ENCODE measurements at places on chromosomes 7 and 10.

DNA sequence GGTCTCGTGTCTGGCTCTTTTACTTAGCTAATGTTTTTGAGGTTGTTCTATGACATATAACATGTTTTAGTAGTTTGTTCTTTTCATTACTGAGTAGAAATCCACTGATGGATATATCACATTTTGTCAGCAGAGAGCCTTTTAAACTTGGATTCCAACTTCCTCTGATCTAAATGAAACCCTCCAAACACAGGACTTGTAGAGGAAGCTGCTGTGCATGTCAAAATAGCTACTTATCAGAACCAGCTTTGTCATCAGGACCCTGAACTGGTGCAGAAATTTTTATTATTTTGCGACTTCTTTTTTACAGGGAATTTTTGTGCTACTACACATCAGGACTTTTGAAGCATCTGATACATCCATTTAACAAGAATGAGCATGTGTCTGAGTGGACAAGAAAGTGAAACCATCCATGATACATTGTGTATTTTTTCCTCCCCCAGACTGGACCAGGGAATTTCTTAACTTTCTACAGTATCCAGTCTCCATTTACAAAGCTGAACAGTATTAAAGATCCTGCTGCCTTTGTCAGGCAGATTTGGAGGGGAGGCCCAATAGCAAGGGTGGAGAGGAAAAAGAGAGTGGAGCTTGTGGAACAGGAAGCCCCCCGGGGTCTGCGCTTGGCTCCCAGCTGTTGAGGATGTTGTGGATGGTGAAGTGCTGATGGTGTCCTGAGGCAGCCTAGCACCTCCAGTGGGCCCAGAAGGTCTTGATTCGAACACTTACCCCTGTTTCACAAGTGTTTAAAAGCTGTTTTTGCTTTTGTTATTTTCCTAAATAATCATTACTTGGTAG is 29.3 kb upstream of the MTPAP start:
- DNase-seq, result no peak

GRCh38 chr10:11824376-11824775 is 1.2 kb downstream of the PROSER2 start:
- DNase-seq, result no peak

- no peak for DNase-seq
These were observed 1.9 kb downstream of the GJC3 start for GRCh38 chr7:99927536-99927935.

GRCh38 chr10:19908991-19909696 is 92.9 kb downstream of the PLXDC2 start:
- DNase-seq, result no peak

DNA sequence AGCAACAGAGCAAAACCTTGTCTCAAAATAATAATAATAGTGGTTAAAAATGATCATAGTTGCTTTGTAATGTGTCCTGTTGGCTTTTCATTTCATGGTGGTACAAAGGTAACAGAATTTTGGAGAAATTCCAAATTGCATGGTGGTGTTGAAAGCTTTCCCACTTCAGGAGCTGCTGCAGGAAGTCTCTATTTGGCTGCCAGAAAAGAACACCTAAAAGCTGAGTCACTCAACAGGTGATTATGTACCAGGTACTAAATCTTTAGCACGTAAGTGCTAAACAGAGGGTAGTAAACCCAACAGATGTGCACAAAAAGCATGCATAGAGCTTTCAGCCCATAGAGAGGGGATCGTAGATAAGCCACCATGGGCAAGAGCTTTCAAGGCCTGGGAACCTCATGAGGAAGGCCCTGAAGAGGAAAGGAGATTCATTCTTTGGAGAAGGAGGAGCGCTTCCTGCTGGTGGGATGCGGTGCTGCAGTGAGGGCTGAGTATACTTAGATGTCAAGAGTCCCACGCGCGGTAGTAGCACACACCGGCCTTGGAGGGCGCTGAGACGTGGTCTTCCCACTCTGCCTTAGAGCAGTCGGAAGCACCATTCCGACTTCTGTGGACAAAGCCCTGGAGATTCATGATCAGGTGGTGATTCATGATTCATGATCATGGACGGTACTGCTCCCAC is 118.7 kb downstream of the RALA start:
- DNase-seq, result peak; percentile 45

GRCh38 chr10:71093531-71093930 is 118.8 kb upstream of the UNC5B start:
- DNase-seq, result no peak

GRCh38 chr7:139811066-139811465 is 18.0 kb upstream of the TBXAS1 start:
- no peak for DNase-seq

- DNase-seq, result no peak
These were observed 79.5 kb upstream of the FAM20C start for GRCh38 chr7:112881-113280.

GRCh38 chr10:35372329-35372728 is 36.0 kb downstream of the CCNY start:
- no peak for DNase-seq

DNA sequence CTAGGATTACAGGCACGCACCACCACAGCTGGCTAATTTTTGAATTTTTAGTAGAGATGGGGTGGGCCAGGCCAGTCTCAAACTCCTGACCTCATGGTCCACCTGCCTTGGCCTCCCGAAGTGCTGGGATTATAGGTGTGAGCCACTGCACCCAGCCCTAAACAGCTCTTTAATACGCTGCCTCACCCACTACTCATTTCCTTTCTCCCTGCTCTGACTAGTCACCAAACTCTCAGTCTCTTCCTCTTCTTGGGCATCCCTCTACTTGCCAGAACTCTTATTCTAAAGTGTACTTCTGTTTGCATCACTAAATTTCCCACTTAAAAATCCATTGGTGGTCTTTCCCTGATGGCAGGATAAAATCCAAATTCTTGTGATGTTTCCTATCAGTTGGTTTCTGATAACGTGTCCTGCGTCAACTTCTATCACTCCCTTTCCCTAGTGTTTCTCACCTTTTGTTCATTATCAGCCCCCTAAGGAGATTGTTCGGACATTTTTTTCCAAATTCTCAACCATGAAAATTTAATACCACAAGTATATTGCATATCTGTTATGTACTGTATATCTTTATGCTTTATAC is 124.7 kb downstream of the CUBN start:
- no peak for DNase-seq

DNA sequence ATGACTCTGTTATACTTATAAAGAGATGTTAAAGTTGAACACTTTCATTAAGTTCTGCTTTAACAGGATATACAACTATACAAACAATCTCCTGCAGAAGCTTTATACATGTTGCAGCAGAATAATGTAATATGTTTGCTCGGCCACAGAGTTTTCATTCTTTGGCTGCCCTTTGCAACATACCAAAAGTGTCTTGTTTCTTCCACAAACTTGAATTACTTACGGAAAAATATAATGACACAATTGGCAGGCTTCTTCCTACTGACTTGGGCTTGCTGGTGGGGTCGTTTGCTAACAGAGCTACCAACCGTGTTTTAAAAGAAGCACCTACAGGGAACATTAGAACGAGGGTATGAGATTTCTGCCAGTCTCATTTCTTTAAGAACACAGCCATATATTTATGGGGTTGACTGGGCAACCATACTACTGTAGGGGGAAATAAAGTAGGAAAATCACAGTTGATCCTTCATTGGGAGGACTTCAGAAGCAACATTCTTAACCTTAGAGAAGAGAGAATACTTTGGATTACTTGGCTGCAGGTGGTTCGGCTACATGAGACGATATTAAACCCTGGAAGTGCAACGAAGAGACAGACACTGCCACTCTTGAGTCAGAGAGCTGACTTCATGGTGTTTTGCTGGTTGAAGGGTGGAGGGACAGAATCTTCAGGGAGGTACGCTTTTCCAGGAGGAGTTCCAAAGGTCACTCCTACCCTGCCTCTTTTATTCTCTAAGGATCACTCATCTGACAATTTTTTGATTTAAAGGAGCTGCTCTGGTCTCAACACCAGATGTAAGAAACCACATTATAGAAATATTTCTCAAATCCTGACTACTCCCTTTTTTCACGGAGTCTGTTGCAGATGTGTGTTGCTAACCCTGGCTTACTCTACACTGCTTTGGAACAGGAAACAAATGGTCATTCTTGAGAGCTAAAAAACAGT is 123.9 kb downstream of the SEMA3C start:
- DNase-seq, result no peak

DNA sequence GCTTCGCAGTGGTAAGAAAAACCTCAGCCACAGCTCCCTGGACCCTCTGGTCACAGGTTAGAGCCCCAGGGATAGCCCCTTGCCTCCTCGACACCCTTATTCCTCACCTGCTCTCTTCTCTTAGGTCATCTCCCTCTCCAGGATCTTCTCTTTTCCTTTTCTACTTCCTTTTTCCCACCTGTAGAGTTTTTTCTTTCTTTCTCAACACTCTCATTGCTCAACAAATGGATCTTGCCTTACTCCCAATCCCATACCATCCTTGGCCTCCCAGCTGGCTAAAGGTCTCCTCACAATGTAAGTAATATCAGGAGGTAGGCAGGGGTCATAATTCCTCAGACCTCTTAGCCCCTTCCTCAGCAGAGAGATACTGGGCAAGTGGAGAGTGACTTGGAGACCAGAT is 17.2 kb downstream of the WNT8B start:
- DNase-seq, result no peak

GRCh38 chr10:32938554-32939061 is 19.4 kb downstream of the ITGB1 start:
- DNase-seq, result no peak

DNA sequence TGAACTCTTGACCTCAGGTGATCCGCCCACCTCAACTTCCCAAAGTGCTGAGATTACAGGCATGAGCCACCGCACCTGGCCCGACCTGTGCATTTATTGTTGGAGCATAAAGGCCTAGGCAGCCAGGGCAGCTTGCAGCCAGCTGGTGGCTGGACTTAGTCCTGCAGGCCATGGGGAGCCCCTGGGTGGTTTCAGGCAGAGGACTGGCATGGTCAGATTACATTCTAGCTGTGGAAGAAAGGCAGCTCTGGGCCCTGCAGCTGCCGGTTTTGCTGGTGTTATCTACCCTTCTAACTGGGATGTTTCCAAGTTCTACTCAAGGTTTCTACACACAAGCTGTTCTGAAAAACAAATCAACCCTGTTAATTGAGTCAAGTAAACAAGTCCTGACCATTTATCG is 22.7 kb upstream of the MKRN1 start:
- no peak for DNase-seq

- no peak for DNase-seq
These were observed 5.8 kb downstream of the UNC5B start for GRCh38 chr10:71218046-71218650.

GRCh38 chr7:108244110-108244509 is 113.9 kb upstream of the LAMB4 start:
- DNase-seq, result no peak

DNA sequence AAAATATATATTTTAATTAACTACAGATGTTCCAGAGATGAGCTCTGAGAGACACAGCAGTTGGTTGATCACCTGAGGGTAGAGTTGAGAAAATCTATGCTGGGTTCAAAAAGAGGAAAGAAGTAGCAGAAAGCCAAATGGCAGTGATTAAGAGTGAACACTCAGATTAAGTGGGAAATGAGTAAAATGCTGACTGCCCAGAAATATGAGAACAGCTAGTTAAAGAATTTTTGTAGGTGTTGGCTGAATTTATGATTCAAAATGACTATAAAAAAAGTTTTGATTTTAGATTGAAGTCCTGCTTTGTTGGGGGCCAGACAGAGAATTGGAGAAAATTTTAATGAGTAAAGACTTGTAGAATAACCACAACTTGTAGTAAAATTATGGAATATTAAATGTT is 9.8 kb downstream of the TCTN3 start:
- DNase-seq, result no peak

DNA sequence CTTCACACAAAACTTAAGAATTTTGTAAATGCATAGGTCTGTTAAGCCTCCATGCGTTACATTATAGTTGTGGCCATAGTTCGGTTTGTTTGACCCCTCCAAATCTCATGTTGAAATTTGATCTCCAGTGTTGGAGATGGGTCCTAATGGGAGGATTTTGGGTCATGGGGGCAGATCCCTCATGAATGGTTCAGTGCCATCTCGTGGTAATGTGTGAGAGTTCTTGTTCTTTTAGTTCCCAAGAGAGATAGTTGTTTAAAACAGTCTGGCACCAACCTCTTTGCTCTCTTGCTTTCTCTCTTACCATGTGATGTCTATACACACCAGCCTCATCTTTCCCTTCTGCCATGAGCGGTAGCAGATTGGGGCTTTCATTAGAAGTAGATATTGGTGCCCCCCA is 264.3 kb downstream of the TCF7L2 start:
- DNase-seq, result no peak

- no peak for DNase-seq
These were observed 136.4 kb upstream of the FGFR2 start for GRCh38 chr10:121734589-121735045.

DNA sequence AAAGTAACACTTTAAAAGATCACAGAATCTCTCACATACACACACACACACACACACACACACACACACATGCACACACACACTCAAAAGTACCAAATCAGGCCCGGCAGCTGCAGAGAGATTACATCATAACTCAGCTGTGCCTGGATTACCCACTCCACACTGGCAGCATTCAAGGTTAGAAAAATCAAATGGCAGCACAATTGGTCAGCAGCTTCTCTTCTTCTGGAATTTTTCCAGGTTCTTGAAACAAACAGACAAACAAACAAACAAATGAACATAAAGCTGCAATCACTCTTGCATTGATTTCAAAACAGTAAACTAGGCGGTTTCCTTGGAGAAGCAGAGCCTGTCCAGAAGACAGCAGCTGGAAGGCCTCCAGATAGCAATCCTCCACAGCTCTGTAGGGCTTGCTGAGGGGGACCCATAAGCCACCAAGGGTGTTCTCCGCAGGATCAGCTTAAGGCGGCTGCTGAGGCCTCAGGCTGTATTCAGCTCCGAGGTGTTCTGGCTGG is 24.5 kb upstream of the FAM133B start:
- DNase-seq, result no peak

DNA sequence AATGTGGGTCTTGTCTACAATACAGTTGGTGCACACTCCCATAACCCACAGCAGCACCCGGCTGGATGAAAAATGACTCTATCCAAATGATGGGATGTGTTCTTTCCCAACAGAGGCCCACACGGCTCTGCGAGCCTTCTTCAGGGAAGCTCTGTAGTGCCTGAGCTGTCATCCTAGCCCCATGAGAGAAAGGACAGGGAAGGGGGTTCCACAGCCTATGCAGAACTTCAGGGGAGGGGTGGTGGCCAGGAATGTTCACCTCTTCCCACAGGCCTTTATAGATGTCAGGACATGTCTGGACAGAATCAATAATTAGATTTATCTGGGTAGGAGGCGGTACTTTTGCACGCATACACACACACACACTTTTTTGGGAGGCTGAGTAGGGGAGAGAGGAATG is 109.0 kb downstream of the JCAD start:
- no peak for DNase-seq

Measured in CD4-positive, alpha-beta T cell treated with Interleukin-6 at 100 ng/mL for 8 hours (primary cell).